ENCODE measurements at places on chromosomes 13 and 19.

GRCh38 chr13:72889495-72889894 is 107.6 kb downstream of the PIBF1 start:
- no peak for DNase-seq

GRCh38 chr19:54133312-54133956 is 4.1 kb upstream of the CNOT3 start:
- peak; percentile 38 for DNase-seq

DNA sequence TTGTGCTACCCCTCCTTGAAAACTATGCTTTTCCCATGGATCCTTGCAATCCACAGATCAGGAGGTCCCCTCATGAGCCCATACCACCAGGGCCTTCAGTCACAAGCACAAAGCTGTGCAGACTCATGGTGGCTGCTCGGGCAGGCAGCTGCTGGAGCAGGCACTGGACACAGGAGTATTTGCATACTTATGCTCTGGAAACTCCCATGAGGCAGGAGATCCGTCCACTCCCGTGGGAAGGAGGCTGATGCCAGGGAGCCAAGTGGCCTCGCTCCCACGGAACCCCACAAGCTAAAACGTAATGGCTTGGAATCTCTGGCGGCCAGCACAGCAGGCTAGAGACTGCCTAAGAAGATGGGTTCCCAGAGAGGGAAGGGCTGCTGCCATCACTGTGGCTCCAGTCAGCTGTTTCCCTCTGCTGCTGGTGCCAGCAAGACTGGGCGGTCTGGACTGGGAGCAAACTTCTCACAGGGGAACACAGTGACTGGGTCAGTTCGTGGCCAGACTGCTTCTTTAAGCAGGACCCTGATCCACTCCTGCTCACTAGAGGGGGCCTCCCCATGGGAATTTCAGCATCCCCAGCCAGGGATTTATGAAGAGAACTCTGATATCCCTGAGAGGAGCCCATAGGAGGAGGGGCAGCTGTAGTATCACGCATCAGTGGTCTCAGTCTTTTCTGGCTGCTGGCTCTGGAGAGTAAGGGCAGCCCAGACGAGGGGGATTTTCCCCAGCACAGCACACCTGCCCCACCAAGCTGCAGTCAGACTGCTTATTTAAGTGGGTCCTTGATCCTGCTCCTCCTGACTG is 370.3 kb upstream of the ATXN8OS start:
- DNase-seq: no peak

DNA sequence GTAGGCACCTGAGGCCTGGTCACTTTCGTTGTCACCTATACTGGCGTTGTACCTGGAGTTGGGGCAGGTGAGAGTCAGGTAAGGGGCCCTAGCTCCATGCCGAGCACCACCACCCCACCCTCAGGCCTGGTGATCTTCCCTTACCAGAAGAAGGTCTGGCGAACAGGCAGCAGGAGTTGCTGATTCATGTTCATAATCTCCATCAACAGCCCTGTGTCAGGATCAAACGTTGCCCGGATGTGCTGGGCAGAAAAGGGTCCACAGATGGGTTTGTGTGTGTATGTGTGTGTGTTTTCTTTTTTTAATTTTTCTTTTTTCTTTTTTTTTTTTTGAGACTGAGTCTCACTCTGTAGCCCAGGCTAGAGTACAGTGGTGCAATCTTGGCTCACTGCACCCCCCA is 14.3 kb downstream of the MAN2B1 start:
- DNase-seq: no peak

- DNase-seq: no peak
These were observed 4.1 kb downstream of the ZNRF4 start for GRCh38 chr19:5459360-5459759.

DNA sequence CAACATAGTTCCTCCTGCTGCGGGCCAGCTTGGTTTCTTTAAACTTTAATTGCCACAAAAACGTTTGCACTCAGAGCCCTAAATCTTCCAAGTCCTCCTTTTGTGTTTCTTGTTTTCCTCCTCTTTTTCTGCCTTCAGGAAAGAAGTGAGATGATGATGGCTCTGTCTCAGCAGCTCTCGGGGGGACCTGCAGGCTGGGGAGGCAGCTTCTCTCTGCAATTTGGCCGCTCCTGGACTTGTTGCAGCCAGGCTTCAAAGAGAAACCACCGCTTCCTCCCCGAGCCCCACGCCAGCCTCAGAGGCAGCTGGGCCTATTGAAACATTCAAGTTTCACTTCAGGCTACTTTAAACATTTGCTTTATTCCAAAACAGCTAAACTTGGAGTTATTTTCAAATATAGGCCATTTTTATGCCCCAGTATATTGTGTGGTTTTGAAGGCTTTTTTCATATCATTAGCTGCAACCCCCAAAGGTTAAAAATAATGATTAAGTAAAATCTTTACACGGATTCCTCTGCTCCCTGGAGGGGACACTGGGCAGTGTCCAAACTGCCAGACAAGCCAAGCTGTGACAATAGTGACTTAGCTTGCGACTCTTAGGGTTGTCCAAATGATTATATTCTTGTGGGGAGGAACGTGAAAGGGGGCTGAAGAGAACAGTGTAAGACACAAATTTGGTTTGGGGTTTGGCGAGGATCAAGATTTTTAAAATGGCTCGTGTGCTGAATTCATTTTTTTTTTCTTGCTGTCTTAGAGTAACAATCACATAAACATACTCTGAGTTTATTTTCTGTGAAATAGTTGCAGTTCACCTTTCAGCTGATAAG is 330.8 kb downstream of the DLEU7 start:
- no peak for DNase-seq

- peak; percentile 90 for DNase-seq
These were observed 82.7 kb downstream of the SLC10A2 start for GRCh38 chr13:102983496-102983895.

DNA sequence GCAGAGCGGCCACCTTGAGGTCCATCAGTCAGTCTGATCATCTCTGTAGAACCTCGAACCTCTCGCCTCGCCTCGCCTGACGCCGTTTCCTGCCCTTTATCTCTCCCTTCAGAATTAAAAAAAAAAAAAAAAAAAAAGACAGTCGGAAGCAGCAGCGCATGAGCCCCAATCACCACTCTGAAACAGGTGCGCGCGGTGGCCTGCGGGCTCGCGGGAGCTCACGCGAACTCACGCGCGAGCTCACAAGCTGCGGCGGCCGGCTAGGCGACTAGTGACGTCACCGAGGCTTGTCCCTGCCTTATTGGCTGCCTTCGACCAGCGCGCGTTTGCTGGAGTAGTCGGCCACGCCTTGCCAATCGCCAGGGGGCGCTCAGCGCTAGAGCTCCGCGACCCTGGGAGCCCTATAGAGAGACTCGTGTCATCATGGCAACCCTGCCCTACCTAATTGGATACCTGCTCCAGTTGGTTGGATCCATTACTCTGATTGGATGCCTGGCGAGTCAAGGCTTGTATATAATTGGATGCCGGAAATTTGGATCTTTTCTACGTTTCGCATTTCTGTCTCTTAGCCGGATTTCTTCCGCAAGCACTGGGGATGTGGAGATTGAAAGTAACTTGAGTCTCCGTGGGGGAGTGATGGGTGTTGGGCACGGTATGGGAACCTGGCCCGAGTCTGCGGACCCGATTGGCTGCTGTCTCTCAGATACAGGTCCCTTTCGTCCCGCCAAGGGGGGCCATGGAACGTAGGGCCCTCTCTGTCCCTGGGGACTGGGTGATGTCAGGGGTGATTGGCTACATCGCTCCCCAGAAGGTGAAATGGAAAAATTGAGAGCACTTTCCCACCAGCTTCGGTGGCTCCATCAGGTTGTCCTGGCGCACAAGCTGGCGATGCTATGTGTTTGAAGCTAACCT is 31.6 kb downstream of the SYT3 start:
- peak; percentile 1 for DNase-seq

- DNase-seq: no peak
These were observed 8.7 kb upstream of the RELB start for GRCh38 chr19:44992336-44993163.

DNA sequence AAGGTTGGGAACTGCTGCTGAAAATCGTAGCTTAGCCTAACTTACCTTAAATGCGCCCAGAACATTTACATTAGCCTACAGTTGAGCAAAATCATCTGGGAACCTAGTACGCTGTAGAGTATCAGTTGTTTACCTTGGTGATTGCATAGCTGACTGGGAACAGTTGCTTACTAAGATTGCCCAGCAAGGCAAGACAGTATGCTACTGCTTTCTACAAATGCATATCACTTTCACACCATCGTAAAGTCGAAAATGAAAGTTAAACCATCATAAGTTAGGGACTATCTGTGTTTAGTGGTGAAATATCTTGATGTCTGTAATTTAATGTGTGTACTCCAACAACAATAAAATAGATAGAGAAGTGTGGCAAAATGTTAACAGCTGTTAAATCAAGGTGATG is 1670.6 kb upstream of the PCDH20 start:
- no peak for DNase-seq

DNA sequence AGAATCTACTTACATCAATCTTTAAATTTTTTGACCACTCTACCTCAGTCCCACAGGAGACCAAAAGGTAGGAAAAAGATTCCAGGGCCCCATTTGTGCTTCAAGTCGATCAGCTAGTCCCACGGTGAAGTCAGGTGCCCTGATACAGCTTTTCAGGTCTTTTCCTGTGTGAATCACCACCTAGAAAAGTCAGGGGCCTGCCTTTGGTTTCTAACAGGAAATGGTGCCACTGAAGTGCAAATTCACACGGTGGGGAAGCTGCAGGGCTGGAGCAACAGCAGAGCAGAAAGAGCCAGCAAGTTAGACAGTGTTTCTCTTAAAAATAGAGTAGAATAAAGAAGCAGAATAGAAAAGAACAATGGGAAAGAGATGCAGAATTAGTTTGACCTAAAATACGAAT is 107.5 kb downstream of the KLF12 start:
- peak; percentile 36 for DNase-seq

DNA sequence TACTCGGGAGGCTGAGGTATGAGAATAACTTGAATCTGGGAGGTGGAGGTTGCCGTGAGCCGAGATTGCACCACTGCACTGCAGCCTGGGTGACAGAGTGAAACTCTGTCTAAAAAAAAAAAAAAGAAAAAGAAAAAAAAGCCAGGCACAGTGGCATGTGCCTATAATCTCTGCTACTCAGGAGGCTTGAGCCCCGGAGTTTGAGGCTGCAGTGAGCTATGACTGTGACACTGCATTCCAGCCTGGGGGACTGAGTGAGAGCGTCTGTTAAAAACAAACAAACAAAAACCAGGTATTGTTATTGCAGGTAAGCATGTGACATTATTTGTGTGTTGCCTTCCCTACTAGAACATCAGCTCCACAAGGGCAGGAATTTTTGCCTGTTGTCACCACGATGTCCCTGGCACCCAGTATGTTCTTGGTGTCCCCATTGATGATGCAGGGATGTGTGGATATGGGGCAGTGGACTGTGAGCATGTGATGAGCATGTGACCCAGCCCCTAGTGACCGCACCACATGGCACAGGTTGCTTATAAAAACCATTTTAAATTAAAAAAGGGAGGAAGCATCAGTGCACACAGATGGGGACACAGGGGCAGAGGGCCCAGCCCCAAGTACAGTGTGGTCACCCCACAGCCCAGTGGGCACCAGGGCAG is 1.6 kb upstream of the KANK2 start:
- no peak for DNase-seq

DNA sequence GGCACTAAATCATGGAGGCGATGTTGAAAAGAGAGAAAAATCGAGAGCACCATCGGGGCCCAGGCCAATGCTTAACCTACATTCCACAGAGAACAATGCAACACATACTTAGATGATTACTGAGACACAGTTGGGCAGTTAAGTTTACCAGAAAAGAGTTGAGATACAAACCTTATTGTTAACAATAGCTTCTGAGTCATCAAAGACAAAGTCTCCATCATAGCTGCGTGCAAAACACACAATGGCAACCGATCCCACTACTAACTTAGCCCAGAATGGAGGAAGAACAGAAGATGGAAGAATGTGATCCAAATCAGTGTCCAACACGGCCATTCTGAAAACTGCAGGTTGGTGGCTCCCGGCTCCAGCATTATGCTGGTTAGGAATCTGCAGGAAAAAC is 6.2 kb downstream of the TMTC4 start:
- peak; percentile 1 for DNase-seq

DNA sequence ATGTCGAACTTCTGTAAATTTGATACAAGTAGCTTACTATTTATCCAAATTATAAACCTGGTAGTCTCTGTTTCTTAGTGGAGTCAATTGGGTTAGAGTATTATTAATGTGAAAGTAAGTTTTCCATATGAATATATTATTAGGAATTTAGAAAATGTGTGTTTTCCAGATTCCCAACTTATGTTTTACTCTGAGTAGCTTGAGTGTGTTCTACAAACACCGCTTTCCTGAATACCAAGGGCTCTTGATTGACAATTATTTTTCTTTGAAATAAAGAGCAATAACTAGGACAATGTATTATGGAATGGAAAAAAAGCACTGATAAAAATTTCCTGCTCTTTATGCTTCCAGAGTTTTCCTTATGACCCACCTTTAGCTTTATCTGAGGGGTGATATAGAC is 233.6 kb downstream of the POSTN start:
- DNase-seq: no peak

DNA sequence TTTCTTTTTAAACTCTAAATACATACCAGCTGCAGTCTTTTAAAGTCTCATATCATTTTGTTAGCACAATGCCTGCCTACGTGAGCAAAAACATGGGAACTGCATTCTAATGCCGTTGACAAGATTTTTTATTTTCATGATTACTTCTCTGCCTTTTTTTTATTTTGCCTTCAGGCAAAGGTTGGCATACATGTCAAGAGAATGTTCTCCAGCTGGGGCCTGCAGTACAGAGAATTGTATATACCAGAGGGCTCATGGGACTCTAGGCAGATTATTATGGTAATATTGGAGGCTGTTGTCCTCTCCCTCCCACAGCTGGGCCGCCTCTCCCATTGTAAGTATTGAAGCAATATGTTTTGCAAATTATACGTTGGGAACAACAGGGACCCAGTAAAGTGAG is 53.9 kb upstream of the OBI1 start:
- DNase-seq: no peak

DNA sequence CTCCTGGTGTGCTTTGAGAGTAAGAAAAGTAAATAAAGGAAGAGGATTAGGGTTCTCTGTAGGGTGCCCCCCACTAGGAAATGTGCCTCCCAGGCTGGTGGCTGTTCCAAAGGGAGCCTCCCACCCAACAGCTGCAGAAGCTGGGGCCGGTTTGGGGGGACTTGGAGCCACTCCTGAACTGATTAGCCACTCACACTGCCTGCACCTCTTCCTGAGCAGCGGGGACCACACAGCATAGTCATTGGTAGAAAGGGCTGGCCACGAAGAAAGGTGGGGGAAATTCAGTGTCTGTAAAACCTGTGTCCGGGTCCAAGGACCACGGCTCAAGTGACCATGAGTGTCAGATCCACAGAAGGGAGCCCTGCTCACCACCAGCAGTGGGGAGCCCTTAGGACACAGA is 55.6 kb downstream of the SPACA7 start:
- no peak for DNase-seq

GRCh38 chr13:95319551-95320274 is 18.5 kb upstream of the ABCC4 start:
- no peak for DNase-seq

- DNase-seq: peak; percentile 87
These were observed 140.5 kb downstream of the SLC7A1 start for GRCh38 chr13:29454931-29455481.

DNA sequence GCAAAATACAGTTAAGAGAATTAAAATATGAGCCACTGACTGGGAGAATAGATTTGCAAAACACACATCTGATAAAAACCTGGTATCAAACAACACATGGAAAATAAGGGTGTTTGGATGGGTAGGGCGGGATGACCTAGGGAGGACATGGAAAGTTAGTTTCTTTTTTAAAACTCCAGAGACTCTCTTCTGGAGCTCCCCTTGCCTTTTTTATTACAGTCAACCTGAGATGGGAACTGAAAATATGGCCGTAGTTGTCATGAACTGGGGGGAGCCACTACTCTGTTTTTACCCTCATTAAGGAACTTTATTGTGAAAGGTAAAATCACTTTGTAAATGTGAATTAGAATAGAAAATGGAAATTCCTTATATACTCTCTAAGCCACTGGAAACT is 113.0 kb downstream of the ATP11A start:
- no peak for DNase-seq

Data from foreskin keratinocyte (primary cell).